ENCODE measurements at places on chromosomes 5 and 9.

DNA sequence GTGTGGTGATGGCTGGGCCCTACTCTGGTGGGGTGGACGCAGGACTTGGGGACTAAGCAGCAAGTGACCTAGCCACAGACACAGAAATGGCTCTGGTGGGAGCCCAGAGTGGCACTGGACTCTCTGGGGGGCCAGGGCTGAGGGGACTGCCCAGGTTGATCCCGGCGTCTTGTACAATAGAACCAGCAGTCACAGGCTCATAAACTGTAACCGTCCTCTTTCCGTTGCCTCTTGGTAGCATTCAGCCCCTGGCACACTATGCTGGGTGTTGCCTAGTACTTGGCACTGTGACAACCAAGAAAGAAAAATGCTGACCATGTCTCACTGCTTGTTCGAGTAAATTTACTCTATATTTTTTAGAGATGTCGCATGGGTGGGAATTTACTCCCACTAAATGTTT, 80.5 kb downstream of the DAB2IP start:
- DNase-seq, result no peak

GRCh38 chr5:94544031-94544650, 74.3 kb downstream of the KIAA0825 start:
- DNase-seq, result no peak

GRCh38 chr5:169416583-169417196, 115.8 kb upstream of the SLIT3 start:
- DNase-seq, result no peak

DNA sequence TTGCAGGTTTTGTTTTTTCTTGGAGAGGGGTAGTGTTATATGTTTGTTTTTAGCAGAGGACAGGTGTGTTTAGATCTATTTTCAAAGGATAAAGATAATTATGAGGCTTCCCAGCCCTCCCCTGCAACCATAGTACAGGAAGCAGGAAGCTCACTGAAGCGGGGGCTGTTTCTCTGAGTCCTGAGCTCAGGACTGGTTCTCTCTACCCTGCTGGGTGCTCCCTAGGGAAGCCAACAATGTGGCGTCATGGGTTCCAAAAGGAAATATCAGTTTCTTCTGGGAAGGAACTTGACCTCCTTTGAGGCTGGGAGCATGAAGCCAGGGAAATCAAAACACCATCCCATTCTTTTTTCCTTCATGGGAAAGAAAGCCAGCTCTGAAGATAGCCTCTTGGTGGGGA, 62.2 kb downstream of the RAD23B start:
- DNase-seq, result no peak

- no peak for DNase-seq
Observed at GRCh38 chr5:163841-164240, 27.5 kb upstream of the LRRC14B start.

- no peak for DNase-seq
Observed at GRCh38 chr5:8050616-8051175, 181.7 kb downstream of the MTRR start.

DNA sequence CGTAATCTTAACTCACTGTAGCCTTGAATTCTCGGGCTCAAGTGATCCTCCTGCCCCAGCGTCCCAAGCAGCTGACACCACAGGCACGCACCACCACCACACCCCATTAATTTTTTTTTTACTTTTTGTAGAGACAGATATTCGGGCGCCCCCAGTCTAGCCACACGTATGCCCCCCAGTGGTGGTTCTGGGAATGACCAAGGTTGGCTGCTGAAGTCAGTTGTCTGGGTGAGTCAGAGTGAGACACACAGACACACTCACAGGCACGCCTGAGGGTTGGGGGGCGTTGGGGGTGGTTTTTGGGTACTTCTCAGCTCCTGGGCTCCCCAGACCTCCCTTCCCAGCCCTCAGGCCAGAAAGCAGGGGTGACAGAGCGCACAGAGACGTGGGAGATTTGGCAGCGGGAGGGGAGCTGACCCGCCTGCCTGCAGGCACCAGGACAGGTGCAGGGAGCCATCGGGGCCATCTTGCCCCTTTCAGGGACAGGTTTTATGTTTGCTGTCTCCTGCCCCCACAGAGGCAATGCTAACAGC, 4.2 kb upstream of the ENTPD8 start:
- peak; percentile 85 for DNase-seq

- DNase-seq, result no peak
Observed at GRCh38 chr5:179610109-179610902, 13.2 kb downstream of the HNRNPH1 start.

DNA sequence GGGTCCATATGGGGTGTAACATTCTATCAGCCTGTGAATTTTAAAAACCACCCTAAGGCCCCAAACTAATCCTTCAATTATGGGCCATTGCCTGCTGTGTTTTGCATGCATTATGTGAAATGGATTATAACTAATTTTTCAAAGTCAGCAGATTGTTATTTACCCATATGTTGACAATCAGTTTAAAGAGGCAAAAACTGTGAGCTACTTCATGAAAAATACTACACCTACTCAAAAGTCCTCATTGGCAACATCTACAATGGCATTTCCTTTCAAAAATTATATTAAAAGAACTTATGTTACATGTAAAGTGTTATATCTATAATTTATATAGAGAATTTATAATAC, 49.0 kb upstream of the KIF2A start:
- no peak for DNase-seq

DNA sequence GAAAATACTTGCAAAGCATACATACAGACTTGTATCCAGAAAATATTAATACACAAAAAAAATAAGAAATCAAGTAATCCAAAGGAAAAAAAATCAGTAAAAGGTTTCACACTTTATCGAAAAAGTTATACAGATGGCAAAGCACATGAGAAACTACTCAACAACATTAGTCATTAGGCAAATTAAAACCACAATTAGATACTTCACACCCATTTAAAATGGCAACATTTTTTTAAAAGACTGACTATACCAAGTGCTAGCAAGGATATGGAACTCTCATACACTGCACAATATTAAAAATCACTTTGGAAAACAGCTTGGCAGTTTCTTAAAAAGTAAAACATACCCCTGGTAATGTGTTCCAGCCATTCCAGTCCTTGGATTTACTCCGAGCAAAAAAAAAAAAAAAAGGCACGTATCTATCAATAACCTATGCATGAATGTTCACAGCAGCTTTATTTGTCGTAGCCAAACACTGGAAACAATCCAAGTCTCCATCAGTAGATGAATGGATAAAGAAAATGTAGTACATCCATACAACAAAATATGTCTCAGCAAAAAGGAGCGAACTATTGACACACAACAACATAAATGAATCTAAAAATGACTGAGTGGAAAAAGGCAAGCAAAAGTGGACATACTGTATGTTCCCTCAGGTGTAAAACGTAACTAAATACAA, 66.0 kb downstream of the GNAQ start:
- no peak for DNase-seq

GRCh38 chr9:22078081-22078480, 69.0 kb upstream of the CDKN2B start:
- no peak for DNase-seq

DNA sequence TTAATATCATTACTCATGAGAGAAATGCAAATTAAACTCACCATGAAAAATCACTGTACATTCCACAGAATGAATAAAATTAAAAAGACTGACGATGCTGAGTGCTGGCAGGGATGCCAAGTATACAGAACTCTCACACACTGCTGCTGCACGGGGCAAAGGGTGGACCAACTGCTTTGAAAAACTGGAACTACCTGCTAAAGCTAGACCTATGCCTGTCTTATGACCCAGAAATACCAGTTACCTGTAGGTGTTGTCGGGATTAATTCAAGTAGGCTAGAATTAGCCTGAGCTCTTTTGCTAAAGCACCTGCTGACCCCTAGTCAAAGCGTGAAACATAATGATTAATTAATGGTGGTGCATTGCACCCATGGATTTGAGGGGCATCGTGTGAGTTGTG, 36.5 kb upstream of the ANKRD18A start:
- no peak for DNase-seq

DNA sequence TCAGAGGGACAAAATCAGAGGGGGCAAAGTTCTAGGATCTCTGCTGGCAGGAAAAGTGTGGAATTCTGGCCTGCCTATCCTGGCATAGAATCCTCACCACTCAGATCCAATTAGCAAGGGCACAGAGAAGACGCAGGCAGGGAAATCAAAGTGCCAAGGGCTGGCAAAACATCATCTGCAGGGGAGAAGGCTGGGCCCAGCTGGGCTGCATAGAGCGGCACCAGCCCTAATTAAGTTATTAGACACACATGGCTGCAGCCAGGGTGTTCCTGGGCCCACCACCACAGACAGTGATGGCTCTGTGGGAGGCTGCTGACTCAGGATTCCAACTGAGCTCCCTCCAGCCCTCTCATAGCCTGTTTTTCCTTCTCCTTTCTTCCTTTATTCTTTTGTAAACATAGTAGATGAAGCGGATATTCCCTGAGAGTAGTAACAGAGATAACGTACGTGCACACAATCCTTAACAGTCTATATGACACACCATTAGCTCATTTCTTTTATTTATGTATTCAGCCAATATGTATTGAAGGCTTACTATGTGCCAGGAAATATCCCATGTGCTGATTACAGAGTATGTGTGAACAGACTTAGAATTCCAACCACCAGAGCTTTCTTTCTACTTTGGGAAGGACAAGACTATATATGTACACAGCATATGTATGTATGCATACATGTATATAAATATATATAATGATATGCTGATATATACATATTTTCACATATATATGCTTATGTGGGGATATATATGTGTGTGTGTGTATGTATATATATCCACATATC, 236.1 kb downstream of the ASTN2 start:
- no peak for DNase-seq

GRCh38 chr9:133609311-133610098, at the start of gene FAM163B:
Gene FAM163B (minus strand): TSS chr9:133609389. CDS start chr9:133580223, 29,166 bp downstream.
- peak; percentile 27 for DNase-seq

DNA sequence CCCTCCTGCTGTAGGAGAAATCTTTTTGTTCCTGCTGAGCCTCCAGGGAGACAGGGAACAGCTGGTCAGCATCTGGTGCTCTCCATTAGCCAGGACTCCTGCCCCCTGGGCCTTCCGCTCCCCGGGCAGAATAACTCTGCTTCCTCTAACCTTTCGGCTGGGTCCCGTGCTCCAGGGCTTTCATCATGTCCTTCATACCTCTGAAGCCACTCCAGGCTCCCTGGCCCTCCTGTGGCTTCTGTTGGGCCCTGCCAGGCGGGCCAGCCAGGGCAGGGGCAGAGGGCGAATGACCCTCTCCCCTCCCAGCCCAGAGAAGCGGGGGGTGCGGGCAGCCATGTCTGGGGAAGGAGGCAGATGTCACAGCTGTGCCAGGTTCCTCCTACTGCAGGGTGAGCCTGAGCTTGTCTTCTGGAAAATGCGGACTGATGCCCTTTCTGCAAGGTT, 81.7 kb upstream of the LMX1B start:
- DNase-seq, result no peak

DNA sequence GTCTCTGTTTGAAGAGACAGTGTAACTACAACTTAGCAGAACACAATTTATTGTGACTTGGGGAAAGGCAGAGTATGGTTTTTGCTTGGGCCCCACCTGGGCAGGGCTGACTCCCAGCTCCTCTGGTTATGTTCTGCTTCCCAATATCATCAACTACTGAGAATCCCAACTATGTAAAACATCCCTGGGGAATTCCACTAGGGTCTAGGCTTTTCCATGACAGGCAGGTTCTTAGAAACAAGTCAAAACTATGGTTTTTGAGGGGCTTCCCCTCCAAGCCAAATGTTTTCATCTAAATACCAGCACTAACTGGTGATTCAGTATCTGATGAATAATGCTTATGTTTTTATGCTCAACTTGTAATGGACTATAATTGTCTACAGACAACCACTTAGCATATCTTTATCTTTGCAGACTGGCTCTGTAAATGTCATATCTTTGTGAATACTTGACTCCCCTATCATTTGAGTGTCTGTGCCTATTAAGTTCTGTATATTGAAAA, 409.5 kb downstream of the PDE4D start:
- DNase-seq, result no peak

- no peak for DNase-seq
Observed at GRCh38 chr5:177128551-177128981, 5.0 kb upstream of the NSD1 start.

- DNase-seq, result no peak
Observed at GRCh38 chr5:150066901-150067396, 19.4 kb downstream of the CSF1R start.

- no peak for DNase-seq
Observed at GRCh38 chr5:42645138-42645537, 111.5 kb upstream of the CCDC152 start.

- DNase-seq, result no peak
Observed at GRCh38 chr5:95862671-95863382, 40.3 kb upstream of the GLRX start.

DNA sequence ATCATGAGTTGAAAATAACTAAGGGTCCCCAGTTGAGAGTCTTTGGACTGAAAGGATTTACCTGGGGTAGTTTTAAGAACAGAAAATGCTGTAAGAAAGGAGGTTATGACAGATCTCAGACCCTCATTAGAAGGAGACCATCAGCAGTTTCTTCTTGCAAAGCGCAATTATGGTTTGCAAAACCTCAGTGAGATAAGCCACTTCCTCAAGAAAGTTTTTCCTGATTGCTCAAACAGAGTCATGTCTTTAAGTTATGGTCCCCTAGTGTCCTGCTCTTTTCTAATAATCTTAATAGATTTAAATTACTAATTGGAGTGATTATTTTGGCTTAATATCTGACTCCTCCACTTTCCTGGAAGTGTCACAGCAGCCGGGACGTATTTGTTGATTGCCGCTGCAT, 293.2 kb upstream of the KLF4 start:
- DNase-seq, result no peak

GRCh38 chr9:89854715-89855475, 250.1 kb downstream of the GADD45G start:
- DNase-seq, result no peak

- no peak for DNase-seq
Observed at GRCh38 chr9:100498592-100498991, 25.6 kb downstream of the TMEFF1 start.

- no peak for DNase-seq
Observed at GRCh38 chr9:119898316-119898715, 529.1 kb upstream of the BRINP1 start.

DNA sequence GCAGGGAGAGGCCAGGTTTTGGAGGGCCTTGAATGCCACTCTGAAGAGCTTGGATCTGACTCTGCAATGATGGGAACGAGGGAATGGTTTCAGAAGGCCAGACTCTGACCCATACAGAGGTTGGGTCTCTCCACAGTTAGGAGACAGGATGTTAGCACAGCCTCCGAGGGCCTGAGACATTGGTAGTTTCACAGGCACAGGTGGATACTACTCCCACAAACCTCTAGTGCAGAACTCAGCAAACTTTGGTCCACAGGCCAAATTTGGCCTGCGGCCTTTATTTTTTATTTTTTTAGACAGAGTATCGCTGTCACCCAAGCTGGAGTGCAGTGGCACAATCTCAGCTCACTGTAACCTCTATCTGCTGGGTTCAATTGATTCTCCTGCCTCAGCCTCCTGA, 2.9 kb downstream of the GNPDA1 start:
- DNase-seq, result no peak

DNA sequence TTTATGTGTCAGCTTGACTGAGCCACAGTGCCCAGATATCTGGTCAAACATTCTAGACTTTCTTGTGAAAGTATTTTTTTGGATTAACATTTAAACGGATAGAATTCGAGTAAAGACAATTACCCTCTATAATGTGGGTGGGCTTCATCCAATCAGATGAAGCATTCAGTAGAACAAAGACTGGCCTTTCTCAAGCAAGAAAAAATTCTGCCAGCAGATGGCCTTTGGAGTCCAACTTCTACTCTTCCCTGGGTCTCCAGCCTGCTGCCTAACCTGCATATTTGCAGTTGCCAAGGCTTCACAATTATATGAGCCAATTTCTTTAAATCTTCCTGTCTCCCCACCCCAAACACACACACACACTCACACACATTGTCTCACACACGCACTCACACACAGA, 86.4 kb downstream of the MED10 start:
- no peak for DNase-seq

GRCh38 chr5:126810596-126811380, 33.9 kb downstream of the LMNB1 start:
- no peak for DNase-seq
